Choroid plexus epithelial cell (primary cell): ENCODE measurements at places on chromosomes 4 and X.
A peak's percentile ranks its signal among the peaks of the same experiment; 100 is the strongest.

DNA sequence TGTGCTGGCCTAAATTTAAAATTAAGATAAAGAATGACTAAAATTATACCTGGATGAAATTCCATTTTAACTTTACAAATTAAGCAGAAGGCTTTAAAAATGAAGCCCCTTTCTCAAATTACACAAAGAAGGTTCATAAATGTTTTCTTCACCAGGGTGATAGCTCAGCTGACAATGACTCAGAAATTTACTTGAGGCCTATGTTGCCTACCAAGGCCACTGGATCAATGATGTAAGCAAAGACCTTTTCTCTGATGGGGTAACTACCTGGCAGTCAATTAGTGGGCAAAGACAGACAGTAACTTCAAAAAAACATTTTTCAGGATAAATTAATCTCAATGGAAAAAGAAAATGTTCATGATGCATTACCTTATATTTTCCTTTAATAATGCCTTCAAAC is 23.9 kb upstream of the GPR34 start:
- peak; percentile 37 for DNase-seq

GRCh38 chr4:48877827-48878535 is 28.6 kb downstream of the OCIAD2 start:
- no peak for DNase-seq

DNA sequence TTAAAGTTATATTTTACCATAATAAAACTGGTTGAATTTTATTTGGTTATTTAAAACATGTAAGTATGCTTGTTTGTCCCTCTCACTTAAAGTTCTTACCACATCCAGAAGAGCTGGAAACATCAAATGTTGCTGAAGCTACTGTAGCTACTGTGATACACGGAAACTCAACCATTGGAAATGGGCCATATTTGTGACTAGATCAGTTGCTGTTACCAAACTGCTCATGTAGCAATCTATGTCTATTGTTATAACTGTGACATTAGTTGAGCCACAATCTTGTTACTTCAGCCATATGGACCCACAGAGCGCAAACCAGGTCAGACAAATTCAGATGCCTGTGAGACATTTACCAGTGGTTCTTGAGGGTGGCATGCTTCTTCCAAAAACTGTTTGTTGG is 41.6 kb downstream of the NDNF start:
- no peak for DNase-seq

GRCh38 chr4:52704661-52705060 is 45.6 kb upstream of the USP46 start:
- peak; percentile 28 for DNase-seq

- peak; percentile 7 for DNase-seq
Observed at GRCh38 chr4:63211776-63212479, 1197.3 kb downstream of the TECRL start.

- no peak for DNase-seq
Observed at GRCh38 chrX:106436691-106437090, 175.1 kb upstream of the RADX start.

GRCh38 chr4:183546376-183546775 is 41.5 kb downstream of the ING2 start:
- no peak for DNase-seq
